ENCODE measurements at places on chromosomes 2 and 18.
A peak's percentile ranks its signal among the peaks of the same experiment; 100 is the strongest.

- DNase-seq: no peak
These were observed 406.9 kb downstream of the DCDC2C start for GRCh38 chr2:4110273-4110672.

DNA sequence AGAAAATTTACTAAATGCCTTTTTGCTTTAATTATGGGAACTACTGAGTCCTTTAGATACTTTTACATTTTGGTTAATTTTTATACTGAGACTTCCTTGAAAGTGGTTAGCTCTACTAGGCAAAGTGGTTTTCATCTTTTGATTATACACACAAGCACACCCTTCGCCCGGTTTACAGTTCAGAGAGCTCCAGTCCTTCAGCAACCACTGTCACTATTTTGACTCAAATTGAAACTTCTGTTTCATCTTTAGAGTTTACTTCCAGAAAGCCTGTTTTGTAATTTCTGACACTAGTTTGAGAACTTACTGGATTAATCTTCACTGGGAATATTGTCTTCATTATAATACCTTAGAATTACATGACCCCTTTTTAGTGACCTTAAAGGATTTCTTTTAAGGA lies 140.3 kb upstream of the FOSL2 start:
- DNase-seq: peak; percentile 34

DNA sequence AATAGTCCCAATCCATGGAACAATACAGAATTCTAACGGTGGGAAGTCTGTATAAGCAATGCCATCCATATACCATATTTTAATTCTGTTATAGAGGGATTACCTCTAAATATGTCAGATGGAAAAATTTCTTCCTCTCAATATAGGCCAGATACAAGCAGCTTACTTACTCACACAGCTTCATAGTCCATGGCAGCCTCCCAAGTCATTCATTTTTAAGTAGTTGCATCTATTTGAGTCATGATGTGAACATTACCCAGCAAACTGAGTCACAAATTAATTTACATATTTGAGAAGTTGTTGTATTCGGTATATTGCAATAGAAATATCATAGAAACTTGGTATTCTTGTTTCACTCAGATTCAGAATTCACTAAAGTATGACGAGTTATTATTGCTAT lies 20.3 kb downstream of the TBR1 start:
- DNase-seq: no peak

DNA sequence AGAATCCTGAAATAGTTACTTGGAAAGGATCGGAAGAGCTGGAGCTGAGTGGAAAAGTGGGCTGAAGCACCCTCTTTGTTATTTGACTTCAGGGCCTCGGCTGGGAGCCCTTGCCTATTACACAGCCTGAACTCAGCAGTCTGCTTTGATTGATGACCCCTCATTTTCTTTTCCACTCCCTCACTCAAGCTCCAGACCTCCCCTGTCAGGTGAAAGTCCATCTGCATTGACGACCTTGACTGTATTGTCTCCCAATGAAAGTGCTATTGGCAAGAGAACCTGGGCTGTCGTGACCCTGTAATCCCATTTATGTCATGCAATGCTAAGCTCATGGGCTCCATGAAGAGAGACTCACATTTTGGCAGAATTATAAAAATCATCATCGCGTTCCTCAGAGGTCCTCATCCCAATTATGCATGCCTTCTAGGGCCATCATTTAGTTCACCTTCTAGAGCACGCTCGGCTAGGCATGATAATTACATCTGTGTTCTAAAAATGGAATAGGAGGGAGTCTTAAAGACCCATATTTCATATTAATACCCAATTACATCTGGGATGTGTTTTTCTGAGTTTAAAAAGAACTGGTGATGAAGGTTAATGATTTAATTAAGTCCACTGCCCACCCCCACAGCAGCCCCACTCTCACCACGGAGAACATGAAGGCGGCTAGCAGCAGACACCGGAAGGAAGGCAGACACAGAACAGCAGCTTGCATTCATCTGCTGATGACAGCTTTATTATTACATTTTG lies 472.5 kb downstream of the PID1 start:
- no peak for DNase-seq

GRCh38 chr2:185745864-185746859 lies 7.6 kb downstream of the FSIP2 start:
- DNase-seq: no peak

DNA sequence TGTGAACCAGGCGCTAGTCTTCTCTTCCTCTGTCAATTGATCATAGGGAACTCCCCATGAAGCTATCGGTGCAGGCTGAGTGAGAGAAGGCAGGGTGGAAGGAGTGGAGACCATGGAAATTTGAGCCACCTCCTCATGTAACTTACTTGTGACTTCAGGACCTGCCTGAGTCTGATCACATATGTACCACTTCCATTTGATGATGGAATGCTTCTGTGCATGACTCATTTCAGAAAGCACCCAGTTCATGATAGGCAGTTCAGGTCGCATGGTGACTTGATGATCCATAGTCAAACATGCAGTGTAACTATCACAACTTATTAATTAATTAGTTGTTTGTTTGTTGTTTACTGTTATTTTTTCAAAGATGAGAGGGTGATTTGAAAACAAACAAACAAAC lies 1296.7 kb downstream of the SUCLG1 start:
- DNase-seq: no peak

All from stimulated activated CD8-positive, alpha-beta memory T cell treated with anti-CD3 and anti-CD28 coated beads, Interleukin-7, amount 100 ng/mL, for 48 hours (primary cell).